ENCODE measurements at places on chromosomes 6 and 20. TPM values are rescaled to one million over a fixed set of nuclear protein-coding genes. Genes with fewer than 3 reads are reported as not detected.

The FHL5 gene
- total RNA-seq, result not detected

DNA sequence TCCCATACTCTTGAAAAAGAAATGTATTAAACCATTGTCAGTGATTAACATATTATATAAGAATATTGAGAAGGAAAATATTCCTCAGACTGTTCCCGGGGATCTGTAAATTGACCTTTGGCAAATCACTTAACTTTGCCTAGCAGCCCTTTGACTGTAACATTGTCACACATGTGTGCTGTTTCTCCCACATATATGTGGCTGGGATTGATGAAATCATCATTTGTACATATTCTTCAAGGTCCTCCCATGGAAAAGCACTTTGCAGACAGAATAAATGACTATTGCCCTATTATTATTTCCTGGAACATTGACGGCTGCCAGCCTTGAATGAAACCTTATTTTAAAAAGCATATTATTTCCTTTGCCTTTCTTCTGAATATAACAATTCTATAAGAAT lies 36.4 kb upstream of the TRERF1 start:
- DNase-seq, result no peak

- DNase-seq, result no peak
Measured at GRCh38 chr6:24072038-24072746, 53.8 kb upstream of the NRSN1 start.

DNA sequence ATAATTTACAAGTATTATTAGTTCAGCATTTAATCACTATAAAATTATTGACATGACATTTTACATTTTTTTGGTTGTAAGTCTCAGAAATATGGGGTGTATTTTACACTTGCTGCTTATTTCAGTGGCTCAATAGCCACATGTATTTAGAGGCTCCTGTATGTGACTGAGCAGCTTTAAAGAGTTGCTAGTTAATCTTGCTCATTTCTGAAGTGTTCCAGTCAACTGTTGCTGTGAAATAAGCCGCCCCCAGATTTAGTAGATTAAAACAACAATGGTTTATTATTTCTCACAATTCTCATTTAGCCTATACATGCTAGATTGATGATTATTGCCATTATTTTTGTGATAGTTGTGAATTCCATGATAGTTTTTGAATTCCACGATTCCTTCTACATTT lies 23.0 kb downstream of the CD109 start:
- DNase-seq, result no peak

The TMEM14C gene
- total RNA-seq, result 204 TPM

DNA sequence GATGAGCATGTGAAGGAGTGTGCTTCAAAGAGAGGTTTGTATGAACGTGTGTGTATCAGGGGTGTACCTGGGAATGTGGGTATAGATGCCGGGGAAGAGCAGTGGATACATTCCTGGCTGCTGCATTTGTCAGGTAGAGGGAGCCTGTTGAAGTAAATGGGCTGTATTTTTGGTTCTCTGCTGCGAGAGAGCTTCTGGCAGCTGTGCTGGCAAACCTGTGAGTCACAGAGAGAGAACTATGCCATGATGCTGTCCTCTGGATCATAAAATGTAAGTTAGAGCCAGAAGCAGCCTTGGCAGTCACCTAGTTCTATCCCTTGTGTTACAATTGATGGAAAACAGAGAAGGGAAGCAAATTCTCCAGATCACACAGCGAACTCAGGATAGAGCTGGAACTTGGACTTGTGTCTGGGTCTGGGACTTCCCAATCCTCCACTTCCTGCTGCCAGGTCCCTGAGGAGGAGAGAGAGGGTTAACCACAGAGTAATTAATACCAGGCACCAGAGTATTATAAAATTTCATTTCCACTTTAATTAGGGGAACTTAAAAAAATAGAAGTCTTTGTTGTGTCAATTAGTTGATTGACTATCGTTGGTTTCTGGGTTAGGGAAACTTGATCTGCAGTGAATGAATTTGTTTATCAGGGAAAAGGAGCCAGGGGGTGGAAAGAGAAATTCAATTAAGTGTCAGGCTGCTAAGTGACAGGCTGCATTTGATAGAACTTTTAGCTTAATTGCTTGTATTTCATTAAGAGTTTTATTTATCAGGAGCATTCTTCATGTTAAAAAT lies 41.1 kb upstream of the GTSF1L start:
- DNase-seq, result peak; percentile 80

The GJA10 gene
- total RNA-seq, result not detected

The SLC35D3 gene
- not detected for total RNA-seq

- no peak for DNase-seq
Measured at GRCh38 chr6:158715330-158716311, 65.8 kb downstream of the SYTL3 start.

DNA sequence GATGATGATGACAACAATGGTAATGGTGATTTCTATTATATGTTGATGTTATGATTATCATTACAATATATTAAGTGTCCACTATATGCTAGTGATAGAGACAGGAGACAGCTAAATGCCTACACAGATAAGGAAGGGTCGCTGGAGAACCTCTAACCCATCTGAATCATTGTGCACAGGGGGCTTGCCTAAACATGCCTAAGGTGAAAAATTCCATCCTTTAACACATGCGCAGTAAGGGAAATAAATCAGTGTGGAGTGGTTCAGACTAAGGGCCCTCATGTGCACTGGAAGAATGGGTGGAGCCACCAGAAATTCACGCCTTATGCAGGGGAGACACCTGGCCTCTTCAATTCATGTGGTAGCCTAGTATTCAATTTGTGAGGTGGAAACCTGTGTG lies 120.4 kb downstream of the TPBG start:
- no peak for DNase-seq

GRCh38 chr6:21710216-21710615 lies 116.7 kb downstream of the SOX4 start:
- DNase-seq, result no peak

GRCh38 chr6:123127807-123128206 lies 131.8 kb downstream of the CLVS2 start:
- no peak for DNase-seq

- no peak for DNase-seq
Measured at GRCh38 chr6:90435207-90435899, 138.7 kb upstream of the BACH2 start.

The CST1 gene
- 5.0 TPM for total RNA-seq

The PHACTR3 gene
- not detected for total RNA-seq

DNA sequence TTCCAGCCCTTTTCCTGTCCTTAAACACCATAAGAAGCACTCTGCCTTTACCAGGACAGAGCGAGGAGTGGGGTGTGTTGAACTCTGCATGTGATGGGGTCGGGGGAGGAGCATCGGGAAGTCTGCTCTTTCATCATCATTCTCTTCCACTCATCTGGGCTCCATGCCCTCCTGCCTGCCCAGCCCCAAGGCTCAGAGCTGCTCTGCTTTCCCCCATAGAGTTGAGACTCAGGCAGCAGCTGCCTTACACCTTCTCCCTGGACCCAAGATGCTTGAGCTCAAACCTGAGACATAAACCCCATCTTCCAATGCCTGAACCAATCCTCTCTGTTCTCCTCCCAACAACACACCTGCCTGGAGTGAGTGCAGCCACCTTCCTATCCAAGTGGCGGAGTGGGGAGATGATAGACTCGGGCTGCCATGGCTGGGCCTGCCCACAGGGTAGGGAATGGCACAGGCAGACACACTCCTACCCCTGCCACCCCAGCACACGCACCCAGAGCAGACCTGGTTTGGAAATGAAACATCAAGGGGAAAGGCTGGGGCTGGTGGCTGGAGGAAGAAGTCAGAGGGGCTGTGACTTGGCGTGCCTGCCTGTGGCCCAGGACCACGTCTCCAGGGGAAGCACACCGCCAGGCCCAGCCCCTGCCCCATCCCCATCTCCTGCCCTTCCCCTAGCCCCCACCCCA lies 28.4 kb downstream of the TFEB start:
- peak; percentile 47 for DNase-seq

The PMEPA1 gene
- total RNA-seq, result 7.5 TPM

DNA sequence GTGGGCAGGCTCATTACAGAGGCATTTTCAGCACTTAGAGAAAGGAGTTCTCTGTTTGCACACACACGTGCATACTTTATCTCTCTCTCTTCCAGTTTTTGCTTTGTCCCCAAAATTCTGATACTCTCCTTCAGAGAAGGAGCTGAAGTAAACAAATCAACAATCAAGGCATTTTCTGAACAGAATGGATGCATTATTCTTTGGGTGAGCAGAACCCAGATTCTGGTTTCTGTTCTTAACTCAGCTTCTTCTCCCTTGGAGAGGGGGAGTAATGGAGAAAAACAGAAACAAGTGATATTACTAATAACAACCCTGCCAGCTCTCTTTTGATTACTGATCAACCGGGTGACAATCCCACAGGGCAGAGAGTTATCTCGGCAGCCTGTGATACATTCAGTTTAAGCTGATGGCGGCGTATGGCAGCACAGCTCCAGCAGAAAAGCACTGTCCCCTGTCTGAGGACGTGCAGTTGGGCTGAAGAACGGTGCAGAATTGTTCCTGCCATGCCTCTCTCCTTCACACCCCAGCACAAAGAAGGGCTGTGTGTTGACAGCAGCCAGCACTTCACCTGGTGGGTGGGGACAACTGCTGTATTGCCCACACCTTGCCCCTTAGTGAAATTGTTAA lies 47.3 kb upstream of the SASH1 start:
- DNase-seq, result no peak

GRCh38 chr6:85585741-85586140 lies 7.9 kb downstream of the SNX14 start:
- DNase-seq, result no peak

GRCh38 chr6:27894839-27895762 lies 17.1 kb downstream of the OR2B2 start:
- DNase-seq, result peak; percentile 92

DNA sequence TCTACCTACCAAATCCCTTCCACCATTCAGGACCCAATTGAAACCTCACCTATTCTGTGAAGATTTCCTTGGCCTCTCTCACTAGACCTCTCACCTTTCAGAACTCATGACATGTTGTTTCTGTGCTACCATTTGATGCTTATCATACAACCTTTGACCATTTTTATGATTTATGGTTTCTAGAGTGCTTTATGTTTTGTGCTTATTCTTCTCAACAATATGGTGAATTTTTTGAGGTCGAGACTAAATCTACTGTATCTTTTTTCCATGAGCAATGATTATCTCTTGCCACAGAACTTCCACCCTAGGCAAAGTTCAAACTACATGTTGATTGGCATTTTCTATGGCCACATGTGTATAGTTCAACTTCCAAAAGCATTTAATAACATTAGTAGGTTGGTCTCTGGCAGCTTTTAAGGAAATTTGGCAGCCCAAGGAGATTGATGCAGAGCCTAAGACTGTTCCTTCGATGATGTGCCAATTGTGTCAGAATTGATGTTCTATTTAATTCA lies 84.9 kb downstream of the OLIG3 start:
- DNase-seq, result no peak

- DNase-seq, result peak; percentile 17
Measured at GRCh38 chr6:153058909-153059308, 56.4 kb upstream of the MTRF1L start.

DNA sequence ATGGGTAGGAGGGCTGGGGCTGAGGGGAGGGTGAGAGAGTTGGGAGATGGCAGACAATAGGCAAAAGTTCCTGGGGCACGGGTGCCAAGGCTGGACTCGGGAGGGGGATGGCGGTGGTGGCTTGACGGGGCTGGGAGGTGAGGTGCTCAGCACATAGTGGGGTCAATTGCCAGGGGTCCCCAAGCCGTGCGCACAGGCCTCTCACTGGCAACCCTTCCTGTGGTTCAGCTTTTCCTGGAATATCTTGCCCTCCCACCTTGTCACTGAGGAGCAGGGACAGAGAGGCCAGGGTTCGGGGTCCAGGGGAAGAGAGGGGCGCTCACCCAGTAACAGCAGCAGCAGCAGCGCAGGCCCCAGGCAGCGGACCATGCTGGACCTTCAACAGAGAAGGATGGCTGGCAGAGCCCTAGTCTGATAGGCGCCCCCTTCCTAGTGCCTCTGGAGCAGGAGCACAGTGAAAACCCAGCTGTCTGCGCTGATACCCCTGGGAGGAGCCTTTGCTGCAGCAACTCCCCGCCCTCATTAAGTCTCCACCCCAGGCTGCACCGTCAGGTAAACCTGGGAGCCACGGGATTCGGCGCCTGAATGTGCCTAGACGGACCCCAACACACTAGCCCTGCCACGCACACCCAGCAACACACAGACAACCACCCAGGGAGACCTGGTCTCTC lies at the start of gene GFRA4:
GFRA4 (minus strand) TSS at position 369 of the 671 bp plus-strand sequence; CDS start at position 369, 0 bp downstream.
- DNase-seq, result no peak

DNA sequence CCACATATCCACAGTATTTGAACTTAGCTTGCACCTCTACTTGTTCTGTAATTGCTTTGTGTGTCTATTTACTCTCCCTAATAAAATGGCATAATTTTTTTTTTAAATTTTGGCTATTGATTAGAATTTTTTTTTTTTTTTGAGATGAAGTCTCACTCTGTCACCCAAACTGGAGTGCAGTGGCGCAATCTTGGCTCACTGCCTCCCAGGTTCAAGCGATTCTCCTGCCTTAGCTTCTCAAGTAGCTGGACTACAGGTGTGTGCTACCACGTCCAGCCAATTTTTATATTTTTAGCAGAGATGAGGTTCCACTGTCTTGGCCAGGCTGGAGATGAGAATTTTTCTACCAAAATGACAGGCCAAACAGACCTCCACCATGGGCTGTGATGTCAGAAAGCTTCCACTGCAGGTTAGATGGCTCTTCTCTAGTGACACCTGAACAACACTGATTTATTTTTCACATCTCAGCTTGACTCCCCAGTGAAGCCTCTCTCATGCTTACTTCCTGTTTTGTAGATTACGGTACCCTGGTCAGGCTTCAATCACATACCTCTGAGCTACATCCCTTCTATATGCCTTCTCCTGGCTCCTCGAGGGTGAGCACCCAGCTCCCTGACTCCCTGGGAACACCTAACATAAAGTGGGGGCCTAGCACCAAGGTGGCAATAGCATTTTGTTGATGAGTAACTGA lies 112.8 kb downstream of the ARHGAP18 start:
- no peak for DNase-seq

The TINAG gene
- not detected for total RNA-seq

DNA sequence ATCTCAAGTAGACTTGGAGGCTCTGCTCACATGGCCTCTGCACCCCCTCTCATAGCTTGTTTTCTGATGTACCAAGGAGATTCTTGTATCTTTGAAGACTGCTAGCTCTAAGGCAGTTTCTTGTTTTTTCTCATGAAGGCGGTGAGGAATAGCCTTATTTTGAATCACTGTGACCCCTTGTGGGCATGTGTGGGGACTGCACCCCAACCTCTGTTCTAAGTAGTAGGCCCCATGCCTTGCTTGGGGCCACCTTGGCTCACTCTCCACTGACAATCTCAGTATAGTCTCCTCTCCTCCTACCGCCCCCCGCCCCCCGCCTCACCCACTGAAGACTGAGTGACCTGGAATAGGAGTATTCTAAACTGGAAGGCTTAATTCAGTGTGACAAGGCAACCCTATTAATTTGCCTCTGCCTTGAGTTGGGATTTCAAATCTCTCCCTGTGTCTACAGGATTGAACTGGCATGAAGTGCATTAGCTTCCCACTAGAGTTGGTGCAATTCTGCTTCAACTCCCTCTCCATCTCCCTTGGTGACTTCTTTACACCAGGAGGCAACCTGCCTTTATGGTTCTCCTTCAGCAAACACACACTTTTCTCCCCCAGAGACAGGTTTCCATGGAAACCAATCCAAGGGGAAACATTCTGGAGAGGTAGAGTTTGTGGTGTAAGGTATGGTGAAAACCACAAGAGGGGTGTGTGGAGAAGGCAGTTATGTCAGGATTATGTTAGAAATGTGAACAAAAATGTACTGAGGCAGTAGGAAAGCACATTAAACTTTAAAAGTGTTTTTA lies 75.4 kb upstream of the ECI2 start:
- peak; percentile 68 for DNase-seq

The CYP21A2 gene
- total RNA-seq, result not detected

Data from M059J (cell line).